ENCODE measurements at places on chromosomes 2 and 18.

DNA sequence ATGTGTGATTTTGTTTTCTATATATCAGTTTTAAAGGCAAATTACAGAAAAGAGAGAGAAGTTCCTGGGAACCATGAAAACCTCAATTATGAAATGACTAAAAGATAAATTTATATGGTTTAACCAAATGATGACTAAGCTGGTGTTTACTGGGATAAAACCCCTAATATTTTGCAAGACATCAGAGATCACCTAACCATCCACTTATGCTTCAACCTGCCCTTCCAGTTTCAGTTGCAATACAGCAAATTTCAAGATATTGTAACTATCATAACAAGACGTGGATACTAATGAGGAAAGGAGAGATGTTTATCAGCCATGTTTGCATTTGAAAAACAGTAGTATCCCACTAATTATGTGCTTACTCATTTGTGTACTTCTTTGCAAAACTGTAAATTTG, 108.2 kb downstream of the GAREM1 start:
- DNase-seq = no peak

DNA sequence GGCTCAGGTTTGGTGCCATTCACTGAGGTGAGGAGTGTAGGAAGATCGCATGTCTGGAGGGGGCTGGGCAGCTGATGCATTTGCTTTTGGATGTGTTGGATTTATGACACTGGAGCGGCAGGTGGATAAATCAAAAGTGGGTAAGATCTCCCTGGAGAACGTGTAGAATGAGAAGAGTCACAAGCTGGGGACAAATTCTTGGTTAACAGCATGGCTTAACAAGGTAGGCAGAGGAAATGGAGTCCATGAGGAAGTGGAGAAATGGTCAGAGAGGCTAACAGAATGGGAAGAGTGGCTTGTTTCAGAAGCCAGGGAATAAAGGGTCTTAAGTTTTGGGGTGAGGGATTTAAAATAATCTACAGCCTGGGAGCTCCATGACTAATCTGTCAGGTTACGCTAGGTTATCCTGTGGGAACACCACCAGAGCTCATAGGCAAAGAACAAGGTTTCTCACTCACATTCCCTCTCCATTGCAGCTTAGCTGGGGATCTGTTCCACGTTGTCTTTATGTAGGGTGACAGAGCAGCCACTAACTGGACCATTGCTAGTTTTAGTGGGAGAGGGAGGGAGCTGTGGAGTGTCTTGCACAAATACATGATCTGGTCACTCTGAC, 12.8 kb downstream of the TSN start:
- DNase-seq = no peak

DNA sequence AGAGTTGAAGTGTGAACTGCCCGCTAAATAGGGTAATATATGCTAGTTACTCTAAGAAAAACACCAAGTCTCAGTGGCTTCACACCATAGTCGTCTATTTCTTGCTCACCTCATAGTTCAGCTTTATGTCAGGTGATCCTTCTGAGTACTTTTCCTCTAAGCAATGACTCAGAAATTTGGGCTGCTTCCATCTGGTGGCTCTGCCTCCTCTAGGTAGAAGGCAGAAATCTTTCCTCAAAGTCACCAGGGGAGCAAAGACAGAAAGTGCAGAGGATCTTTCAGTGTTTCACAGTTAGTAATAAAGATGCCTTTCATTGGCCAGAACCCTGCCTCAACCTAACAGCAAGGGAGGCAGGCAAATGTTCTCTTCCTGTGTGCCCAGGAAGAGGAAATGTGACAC, 17.3 kb downstream of the CDH20 start:
- no peak for DNase-seq

- DNase-seq = no peak
Observed at GRCh38 chr2:238720232-238720672, 127.6 kb upstream of the TWIST2 start.

- peak; percentile 59 for DNase-seq
Observed at GRCh38 chr2:237600205-237600846, 9.8 kb upstream of the RAB17 start.

GRCh38 chr2:215609089-215610032, 173.5 kb upstream of the FN1 start:
- no peak for DNase-seq

DNA sequence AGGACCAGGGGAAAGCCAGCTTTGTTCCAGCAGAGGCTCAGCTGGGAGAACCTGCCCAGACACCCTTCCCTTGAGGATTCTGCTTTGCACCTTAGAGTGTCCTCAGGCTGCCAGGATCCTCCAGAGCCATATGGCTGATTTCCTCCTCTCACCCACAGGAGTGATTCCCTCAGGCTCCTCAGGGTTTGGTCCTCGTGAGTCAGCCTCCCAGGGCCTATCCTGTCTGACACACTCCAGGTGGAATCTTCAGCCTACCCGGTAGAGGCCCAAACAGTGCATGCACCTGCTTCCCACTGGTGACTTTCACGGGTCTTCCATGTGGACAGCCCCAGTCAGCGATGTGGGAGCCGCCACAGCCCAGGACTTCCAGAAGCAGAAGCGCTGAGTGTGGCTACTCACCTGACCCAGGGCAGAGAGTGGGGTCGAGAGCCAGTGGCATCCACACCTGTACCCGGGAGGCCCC, 73.3 kb downstream of the TFCP2L1 start:
- DNase-seq = no peak

GRCh38 chr2:176680916-176681516, 411.8 kb downstream of the MTX2 start:
- DNase-seq = no peak

DNA sequence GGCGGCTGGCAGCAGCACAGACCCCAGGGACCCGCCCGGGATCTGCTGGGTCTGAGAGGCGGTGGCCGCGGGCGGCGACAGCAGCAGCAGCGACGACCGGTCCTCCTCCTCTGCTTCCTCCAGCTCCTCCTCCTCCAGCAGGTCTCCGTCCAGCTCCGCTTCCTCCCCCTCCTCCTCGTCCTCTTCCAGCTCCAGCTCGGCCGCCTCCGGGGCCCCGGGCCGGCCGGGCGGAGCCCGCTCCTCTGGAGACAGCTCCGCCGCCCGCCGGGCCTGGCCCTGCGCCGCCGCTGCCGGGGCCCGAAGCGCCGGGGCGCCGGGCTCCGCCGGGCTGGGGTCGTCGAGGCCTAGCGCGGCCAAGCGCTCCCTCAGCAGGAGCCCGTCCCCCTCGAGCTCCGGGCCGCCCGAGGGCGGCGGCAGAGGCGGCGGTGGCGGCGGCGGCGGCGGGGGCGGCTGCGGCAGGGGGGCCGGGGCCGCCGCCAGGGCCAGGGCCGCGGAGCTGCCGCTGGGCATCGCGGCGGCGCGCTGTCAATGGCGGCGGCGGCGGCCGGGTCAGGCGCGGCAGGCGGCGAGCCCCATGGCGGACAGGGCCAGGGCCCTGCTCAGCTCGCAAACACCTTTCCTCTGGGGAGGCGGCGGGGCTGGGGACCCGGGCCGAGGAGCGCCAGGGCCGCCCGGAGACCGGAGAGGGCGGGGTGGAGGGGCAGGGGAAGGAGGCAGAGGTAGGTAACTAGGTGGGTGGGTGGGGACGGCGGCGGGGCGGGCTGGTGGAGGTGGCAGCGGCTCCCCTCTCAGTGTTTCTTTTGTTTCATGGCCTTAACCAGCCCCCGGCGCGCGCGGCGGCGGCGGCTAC, 445 bp downstream of the MEX3C start:
- peak; percentile 60 for DNase-seq

DNA sequence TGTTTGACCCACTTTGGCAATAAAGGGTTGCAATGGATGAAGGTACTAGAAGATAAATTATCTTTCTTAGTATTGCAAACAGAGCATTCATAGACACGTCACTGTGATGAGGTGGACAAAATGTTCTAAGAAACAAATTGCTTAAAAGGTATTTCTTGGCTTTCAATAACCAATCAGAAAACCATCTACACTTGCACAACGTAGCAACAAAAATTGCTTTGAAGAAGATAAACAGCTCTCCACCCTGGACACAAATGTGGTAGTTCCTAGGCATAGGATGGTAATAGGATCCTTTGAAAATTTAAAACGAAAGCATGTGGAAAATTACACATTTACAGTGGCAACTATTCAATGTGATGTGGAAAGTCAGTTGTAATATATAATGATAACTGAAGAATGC, 439.9 kb upstream of the ETAA1 start:
- no peak for DNase-seq

DNA sequence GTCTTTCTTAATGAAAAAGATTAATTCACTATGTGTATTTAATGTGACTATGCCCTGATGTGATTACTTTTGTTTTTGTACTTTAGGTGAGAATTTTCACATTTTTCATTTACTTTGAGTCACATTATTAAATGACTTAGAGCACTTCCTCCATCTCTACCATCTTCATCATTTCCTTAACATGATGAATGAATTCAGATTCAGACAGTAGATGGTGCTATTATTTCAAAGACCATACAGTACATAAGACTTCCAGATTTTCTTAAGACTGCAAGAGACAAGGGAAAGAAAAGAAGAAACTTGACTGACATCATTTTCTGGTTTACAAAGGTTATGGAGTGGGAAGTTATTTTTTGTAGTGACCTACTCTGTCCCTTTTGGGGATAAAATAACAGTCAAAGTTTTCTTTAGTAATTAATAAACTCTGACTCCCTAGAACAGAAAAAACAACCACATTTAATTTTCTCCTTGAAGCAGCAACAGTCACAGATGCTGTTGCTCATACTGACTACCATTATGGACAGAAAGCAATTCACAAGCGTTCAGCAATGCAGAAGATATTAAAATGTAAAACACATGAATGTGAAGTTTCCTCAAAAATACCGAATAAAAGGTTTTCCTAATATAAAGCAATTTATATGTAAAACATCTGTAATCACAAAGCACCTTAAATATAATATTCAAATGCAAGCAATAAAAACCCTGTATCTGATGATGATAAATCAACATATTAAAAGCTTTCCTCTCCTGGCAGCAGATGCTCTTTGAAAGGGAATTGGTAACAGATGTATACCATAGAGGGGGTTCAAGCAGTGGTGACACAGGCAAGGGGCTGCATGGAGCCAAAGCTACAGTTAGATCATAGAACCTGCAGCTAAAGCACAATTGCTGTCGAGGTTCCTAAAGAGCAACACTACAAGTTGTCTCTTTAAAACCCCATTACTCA, 1010.9 kb upstream of the NXPH2 start:
- DNase-seq = peak; percentile 45

DNA sequence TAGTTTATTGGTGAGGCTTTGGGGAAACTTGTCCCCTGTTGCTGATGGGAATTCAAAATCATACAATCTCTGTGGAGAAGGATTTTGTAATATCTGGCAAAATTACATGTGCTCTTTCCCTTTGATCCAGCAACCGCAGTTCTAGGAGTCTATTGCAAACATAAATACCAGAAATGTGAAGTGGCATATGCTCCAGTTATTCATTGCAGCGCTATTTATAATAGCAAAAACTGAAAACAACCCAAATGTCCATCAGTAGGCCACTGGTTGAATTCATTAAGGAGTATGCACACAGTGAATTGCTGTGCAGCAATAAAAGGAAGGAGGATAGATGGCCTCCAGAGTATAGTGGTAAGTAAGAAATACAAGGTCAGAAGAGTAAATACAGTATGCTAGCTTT, 76.5 kb downstream of the HNRNPLL start:
- no peak for DNase-seq

GRCh38 chr18:46427216-46427995, 229.6 kb downstream of the LOXHD1 start:
- DNase-seq = no peak

- DNase-seq = no peak
Observed at GRCh38 chr2:221495731-221496130, 76.4 kb downstream of the EPHA4 start.

- DNase-seq = no peak
Observed at GRCh38 chr2:33272001-33272400, 204.4 kb upstream of the RASGRP3 start.

- no peak for DNase-seq
Observed at GRCh38 chr18:801137-801536, 10.9 kb downstream of the YES1 start.

DNA sequence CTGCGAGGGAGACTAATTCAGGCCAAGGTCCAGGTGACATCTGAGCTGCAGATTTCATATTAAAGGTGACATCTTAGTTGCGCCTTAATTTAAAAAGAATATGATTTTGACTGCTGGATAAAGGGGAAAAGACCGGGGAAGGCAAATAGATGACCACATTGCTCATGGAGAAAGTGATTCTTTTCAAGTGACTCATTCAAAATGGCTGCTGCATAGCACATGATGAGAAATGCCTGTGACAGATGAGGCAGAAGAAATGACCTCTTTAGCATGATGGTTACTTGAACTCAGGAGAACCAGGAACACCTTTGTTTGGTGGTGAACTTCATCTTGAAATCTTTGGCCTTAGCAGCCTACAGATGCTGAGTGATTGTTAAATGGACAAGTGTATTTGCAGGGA, 385.8 kb upstream of the TRIB2 start:
- DNase-seq = no peak

GRCh38 chr2:120323214-120323613, 22.7 kb upstream of the INHBB start:
- peak; percentile 48 for DNase-seq

GRCh38 chr2:8144131-8144631, 537.7 kb upstream of the ID2 start:
- no peak for DNase-seq

Measured in muscle of arm (tissue), 14 donors.